ENCODE measurements at places on chromosomes 5 and 9.

- DNase-seq, result no peak
These were observed 18.7 kb upstream of the WDR38 start for GRCh38 chr9:124834591-124834990.

- no peak for DNase-seq
These were observed 190.4 kb downstream of the MTRR start for GRCh38 chr5:8059337-8059736.

DNA sequence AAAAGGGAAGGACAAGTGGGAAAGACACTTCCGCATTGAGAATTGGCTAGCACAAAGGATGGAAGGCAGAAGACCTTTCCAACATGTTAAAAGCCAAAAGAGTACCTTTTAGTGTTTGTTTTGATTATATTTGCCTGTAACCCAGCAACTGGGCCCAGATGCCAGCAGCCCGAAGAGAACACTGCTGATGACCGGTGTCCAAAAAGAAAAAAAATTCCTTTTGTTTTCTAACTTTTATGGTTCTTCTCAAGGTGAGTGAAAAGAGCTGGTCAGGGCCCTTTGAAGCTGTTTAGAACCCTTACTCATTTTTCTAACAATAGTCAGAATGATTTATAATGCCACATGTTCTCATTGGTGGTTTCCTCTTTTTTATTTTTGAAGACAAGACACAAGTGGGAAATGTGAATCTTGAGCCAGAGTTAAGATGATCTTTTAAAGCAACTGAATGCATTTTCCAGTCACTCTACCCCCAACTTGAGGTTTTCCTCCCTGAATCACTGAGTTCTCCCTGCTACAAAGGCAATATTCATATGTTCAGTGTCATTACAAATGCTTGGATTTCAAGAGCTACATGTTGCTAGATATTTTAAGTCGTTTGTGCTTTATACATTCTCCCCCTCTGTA lies 32.3 kb upstream of the ZNF462 start:
- no peak for DNase-seq

DNA sequence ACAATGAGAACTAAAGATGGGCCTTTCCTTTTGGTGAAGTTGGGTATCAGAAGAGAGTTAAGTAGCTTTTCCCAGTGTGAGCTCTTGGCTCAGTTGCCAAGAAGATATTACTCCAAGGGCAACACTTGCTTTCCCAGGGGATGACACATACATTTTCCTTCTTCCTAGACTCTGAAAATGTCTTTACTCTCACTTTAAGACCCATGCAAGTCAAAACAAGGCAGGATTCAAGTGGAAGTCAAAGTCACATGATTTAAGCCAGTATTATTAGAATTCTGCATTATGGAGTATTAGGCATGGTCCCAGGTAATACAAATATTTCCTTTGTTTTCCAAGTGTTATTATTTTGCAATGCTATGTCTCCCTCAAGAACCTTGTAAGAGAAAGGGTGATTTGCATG lies 175.1 kb downstream of the PPP2R2B start:
- DNase-seq, result no peak

DNA sequence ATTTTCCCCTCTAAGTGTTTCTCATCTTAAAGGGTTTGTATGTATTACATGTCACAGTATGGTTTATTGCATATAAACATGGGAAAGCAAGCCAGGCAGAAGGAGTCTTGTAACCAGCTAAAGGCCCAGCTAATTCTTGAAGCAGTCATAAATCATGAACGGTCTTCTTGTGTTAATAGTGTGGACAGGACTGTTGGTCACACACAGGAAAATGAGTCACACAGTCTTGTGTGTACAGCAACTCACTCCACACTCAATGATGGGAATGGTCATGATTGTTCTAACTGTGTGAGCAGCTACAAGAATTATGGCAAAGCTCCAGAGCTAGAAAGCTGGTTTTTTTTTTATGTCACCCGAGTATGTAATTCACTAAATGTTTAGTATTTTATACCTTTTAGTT lies 123.9 kb downstream of the GHR start:
- no peak for DNase-seq

DNA sequence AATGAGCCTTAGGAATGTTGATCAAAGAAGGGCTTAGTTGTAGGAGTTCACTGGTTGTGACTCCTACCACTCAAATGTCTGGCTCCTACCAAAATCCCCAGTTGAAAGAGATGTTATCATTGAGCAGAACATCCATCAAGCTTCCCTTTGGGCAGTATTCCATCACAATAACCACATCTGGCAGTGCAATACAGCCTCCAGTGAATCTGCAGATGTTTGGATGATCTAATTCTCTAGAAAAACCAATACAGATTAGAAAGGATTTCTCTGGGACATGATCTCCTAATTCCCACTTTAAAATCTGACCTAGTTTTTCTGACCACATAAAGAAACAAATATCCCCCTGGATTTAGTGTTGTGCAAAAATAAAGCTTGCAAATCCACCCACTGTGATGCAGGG lies 81.6 kb downstream of the TMEM215 start:
- no peak for DNase-seq

DNA sequence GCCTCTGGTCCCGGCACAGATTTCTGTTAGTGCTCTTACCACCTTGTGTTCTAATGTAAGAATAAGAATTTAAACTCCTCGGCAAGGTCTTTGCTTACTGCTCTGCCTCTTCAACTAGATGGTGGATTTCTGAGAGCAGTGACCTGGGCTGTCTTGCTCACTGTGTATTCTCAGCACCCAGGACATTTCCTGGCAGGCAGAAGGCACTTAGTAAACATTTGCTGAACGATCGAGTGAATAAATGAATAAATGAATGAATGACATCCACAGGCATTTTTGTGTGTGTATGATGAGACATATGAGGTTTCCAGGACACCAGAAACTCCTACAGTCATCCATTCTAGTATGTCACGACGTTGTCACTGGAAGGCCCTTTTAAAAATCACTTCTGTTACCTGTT lies 143.2 kb downstream of the BOD1 start:
- no peak for DNase-seq

- DNase-seq, result no peak
These were observed 61.8 kb downstream of the COX7C start for GRCh38 chr5:86679529-86679928.

GRCh38 chr9:115591584-115591984 lies 473.6 kb upstream of the TNC start:
- DNase-seq, result no peak

GRCh38 chr5:143613329-143613728 lies 198.6 kb upstream of the HMHB1 start:
- DNase-seq, result no peak

DNA sequence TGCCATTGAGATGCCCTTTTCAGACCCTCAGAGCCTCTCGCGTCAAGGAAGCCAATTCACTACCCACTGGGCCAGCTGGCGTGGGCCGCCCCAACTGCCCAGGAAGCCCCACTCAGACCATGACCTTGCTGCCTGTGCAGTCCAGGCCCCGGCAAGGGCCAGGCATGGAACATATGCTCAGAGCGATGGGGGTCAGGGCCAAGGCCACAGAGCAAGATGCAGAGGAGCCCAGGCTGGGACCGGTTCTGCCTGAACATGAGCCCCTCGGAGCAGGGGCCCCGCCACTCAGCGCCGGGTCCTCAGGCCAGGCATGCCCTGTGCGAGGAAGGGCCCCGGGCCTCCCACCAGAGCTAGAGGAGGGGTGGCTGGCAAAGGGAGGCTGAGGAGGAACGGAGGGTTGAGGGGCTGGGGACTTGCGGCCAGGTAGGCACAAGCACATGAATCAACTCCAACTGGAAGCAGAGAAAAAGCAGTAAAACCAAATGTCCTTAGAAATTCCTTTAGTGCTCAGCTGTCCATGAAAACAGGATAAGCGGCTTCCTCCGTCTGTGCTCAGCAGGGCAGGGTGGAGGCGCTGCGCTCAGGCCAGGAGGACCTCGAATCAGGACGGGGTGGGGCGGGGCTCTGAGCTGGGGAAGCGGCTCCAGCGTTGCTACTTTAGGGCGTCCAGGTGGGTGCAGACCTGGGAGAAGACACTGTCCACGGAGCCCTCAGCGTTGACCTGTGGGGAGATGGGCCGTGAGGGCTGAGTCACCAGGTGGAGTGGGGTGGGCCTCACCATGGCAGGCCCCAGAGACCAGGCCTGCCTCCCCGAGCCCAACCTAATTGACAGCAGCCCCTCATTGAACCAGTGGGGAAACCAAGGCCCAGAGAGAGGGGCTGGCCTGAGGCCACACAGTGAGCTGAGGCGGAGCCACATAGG lies 9.9 kb downstream of the AK1 start:
- DNase-seq, result no peak

GRCh38 chr5:84218546-84218945 lies 166.1 kb downstream of the EDIL3 start:
- no peak for DNase-seq

- DNase-seq, result no peak
These were observed 24.3 kb upstream of the PITX1 start for GRCh38 chr5:135058331-135058732.

- DNase-seq, result no peak
These were observed 27.1 kb downstream of the GRAMD2B start for GRCh38 chr5:126450346-126450745.

GRCh38 chr9:71987471-71988371 lies 72.7 kb downstream of the C9orf57 start:
- DNase-seq, result no peak

GRCh38 chr9:6029604-6030274 lies 14.3 kb upstream of the RANBP6 start:
- no peak for DNase-seq

DNA sequence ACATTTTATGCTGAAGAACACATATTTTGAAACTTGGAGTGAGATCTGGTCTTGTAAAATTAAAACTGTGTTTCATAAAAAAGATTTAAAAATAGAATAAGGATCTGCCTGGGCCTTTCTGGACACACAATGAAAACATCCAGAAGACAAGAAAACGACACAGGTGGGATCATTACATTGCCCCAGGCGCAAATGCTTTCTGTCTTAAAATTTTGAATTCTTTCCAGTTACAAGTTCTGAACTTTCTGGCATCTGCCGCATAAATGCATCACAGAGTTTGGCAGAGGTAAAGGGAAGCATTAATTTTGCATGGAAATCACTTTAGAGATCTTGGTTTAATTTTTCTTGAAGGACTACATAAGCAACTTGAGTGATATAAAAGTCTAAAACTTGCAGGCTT lies 219.6 kb downstream of the WDR70 start:
- DNase-seq, result no peak

GRCh38 chr5:1190278-1190677 lies 11.1 kb upstream of the SLC6A19 start:
- DNase-seq, result no peak

- no peak for DNase-seq
These were observed 663.8 kb upstream of the CDH9 start for GRCh38 chr5:27701931-27702903.
